HFFc6 (cell line): ENCODE measurements at places on chromosomes 7 and 10. TPM values are rescaled to one million over a fixed set of nuclear protein-coding genes. Genes with fewer than 3 reads are reported as not detected.

GRCh38 chr7:36245684-36246299 is 92.7 kb downstream of the EEPD1 start:
- DNase-seq, result no peak

DNA sequence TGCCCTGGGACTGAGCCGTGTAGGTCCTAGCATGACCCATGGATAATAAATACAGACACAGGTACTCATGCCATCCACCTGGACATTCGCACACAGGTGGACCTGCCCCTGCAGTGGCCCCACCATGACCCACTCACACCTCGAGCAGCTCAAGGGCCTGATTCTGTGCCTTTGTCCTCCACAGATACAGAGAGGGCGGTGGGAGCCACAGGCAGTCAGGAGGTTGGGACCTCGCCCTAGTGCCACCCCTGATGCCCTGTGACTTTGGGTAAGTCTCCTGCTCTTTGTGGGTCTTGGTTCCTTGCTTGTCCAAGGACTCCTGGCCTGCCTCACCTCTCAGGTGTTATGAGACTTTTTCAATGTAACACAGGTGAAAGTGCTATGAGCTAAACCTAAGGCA is 42.9 kb downstream of the C10orf120 start:
- no peak for DNase-seq

DNA sequence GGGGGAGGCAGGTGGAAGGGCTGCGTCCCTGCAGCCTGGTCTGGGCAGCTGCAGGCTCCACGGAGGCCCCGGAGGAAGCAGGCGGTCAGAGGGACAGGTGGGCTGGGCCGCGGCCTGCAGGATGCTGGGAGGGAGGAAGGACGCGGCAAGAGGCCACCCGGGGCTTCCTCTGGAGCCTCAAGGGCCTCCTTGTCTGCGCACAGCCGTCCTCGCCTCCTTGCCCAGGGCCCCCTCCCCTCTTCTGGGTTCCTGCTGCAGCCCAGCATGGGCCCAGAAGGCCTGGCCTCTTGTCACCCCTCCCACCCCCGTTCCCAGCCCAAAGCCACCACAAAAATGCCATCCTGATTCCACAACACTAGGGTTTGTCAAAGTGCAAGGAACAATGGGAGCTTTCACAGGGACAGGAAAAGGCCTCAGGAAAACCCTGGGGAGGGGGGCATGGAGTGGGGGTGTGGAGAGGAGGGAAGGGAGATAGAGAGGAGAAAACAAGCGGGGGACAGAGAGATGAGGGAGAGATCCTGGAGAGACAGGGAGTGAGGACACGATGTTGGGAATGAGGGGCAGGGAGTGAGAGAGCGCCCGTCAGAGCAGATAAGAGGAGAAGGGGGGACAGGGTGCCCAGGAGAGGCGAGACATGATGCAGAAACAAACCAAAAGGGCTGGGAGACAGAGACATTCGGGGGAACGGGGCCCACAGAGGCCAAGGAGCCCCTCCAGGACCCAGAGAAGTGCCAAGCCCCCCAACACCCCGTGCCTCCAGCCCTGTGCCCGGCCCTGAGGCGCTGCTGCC is 41.8 kb downstream of the ZCCHC24 start:
- DNase-seq, result no peak

TUBGCP2 gene
- 73.3 to 86.8 TPM (median 76.1 TPM) in 3 replicates for total RNA-seq

ZPBP gene
- not detected in 3 replicates for total RNA-seq
